ENCODE measurements at places on chromosomes 4 and X.

DNA sequence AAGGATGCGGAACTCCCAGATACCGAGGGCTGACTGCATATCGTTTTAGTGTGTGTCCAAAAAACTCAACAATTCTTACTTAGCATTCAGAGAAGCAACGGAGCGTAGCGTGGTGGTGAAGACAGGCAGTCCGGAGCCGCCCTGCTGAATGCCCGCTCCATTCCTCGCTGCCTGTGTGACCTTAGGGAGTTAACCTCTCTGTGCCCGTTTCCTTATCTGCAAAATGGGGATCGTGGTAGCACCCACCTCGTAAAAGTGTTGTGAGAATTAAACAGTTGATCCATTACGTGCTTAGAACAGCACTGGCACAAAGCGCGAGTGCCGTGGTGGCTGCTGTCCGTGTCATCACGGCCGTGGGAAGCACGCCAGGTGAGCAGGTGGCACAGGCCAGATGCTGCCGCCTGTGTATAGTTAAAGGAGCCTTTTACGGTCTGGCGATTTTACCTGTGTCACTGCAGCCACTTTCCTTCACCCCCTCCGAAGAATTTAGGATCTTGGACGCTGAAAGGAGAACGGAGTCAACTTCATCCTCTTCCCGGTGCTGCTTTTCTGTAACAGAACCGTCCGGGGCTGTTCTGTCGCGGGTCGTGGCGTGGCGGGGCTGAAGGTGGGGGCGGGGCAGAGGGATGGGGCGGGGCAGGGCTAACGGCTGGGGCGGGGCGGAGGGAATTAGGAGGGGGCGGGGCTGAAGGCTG is 885 bp downstream of the CCDC110 start:
- no peak for DNase-seq

- no peak for DNase-seq
Observed at GRCh38 chr4:83851261-83852084, 315.6 kb downstream of the GPAT3 start.

DNA sequence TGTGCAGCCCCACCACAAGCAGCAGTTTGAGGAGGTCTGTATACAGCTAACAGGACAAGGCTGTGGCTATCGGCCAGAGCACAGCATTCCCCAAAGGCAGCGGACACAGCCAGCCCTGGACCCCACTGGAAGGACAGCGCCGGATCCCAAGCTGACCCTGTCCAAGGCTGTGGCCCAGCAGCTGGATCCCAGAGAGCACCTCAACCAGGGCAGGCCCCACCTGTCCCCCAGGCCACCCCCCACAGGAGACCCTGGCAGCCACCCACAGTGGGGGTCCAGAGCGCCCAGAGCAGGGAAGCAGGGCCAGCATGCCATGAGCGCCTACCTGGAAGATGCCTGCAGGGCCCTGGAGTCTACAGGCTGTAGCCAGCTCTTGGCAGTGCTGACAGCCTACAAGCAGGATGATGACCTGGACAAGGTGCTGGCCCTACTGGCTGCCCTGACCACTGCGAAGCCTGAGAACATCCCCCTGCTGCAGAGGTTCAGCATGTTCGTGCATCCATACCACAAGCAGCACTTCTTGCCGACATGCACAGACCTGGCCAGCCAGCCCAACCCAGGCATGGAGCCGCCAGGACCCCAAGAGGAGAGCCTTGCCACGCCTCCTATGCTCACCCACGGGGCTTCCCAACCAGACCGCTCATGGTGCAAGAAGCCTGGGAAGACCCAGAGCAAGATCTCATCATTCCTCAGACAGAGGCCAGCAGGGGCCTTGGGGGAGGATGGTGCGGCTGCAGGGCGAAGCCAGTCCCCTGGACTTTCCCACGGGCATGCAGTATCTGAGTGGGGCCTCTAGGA is 62.0 kb downstream of the ALPK1 start:
- DNase-seq, result no peak

DNA sequence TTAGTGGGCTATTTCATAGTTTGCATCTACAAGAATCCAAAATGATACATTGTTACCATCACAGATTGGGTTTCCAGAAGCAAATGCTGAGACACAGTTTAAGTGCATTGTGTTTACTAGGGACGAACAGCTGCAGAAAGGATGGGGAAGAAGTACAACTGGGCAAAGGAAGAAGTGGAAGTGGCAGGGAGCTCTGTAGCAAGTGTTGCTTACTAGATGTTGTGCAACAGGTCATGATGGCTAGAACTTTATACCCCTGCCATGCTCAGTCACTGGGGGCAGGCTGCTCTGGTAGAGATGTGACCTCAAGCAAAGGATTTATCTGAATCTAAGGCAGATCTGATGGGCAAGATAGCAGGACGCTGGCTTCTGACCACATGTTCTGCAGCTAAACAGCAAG is 76.1 kb upstream of the EMCN start:
- no peak for DNase-seq

DNA sequence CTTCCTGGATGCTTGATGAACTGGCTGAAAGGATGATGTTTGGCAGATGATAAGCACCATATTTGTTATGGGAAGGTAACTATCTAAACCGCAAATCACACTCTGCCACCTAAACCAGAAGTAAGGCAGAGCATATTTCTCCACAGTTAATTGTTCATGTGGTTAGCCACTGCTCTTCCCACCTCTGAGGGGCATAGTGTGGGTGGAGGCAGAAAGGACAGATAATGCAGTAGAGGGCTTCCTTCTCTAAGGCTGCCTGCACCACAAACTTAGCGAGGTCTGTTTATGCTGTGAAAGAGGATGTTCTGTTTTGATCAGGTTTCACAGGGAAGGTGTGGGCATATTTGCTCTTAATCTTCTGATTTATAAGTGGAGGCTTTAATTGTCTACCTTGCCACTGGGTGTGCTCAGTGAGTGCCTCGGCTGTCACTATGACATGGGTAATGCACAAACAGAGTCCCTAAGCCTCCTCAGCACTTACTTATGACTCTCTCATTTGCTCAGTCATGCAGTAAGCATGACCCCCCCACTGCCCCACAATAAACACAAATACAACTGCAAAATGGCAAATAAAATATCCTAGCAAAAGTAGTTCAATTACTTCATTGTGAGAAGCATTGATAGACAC is 401.0 kb downstream of the TMA16 start:
- DNase-seq, result no peak

DNA sequence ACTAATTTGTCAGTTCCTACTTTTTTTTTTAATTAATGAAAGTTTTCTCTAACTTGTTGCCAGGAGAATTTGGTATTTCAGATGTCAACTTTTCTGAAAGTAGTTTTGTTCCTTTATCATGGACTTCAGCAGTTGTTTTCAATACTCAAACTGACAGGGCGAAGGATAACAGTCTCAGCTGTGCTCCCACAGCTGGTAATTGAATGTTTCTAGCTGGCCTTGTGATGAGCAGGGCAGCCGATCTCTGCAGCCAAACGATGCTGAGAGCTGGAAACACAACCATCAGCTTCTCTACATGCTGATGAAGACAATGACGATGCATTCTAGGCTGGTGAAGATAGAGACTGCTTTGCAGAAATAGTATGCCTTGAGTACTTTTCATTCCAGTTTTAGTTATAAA is 130.0 kb upstream of the MAP9 start:
- no peak for DNase-seq

- DNase-seq, result no peak
Observed at GRCh38 chr4:1572964-1573720, 111.0 kb downstream of the FAM53A start.

GRCh38 chr4:183146478-183146877 is 47.4 kb downstream of the WWC2 start:
- no peak for DNase-seq

DNA sequence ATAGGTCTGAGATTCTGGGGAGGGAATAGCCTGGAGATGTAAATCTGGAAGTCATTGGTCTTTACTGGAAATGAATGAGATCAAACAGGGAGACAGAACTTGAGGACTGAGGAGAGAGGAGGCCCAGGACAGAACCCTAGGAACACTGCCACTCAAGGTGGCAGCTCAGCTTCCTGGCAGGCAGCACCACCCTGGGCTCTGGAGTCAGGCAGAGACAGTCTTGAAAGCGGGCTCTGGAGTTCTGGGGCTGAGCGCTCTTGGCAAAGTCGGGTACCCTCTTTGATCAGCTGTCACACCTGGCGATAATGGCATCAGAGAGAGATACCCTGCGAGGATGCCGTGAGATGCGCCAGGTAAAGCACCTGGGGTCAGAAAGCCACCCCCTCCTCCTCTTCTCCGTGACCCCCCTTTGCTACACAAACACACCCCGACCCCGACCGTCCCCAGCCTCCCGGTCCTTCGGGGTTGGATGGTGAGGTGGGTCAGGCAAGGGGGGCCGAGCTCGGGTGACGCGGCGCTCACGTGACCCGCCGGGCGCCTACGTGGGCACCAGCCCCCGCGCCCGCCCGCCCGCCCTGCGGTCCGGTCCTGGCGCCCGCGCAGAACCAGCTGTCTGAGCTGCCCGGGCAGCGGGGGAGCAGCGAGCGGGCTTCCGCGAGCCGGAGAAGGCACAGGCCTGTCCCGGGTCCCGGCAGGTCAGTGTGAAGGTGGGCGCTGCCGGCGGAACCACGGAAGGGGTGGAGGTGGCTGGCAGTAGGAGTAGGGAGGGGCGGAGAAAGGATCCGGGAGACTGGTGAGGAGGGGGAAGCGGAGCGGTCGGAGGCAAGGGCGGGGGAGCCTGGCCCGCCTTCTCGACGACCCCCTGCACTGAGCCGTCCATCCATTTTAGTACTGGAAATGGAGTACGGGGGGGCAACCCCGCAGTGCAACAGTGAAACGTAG is at the start of gene TCEAL3:
Gene TCEAL3, plus strand, starts transcription at position 600 of the 942 bp plus-strand sequence. CDS start 1,102 bp downstream, outside the sequence.
- no peak for DNase-seq
